Activated CD8-positive, alpha-beta memory T cell treated with anti-CD3 and anti-CD28 coated beads for 1 hour (primary cell): ENCODE measurements at places on chromosomes 5 and 9.

GRCh38 chr5:142816531-142817430 lies 46.6 kb downstream of the ARHGAP26 start:
- DNase-seq = no peak

DNA sequence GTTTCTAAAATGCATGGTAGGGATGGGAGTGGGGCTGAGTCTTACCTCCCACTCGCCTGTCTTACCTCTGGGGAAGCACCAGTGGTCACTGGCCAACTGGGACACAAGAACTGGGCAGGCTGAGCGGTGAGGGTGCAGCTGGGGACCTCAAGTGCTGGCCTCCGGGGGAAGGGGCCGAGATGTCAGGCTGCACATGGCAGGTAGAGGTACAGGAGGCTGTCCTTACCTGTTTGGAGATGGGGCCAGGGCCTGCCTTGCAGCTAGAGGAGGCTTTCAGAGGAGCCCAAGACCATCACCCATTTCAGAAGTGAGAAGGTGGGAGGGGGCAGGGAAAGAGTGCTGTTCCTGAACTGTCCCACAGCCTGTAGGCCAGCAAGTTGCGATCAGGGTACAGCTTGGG lies 14.2 kb downstream of the PSAT1 start:
- DNase-seq = no peak

GRCh38 chr5:149756354-149756753 lies 26.2 kb downstream of the PPARGC1B start:
- DNase-seq = no peak

DNA sequence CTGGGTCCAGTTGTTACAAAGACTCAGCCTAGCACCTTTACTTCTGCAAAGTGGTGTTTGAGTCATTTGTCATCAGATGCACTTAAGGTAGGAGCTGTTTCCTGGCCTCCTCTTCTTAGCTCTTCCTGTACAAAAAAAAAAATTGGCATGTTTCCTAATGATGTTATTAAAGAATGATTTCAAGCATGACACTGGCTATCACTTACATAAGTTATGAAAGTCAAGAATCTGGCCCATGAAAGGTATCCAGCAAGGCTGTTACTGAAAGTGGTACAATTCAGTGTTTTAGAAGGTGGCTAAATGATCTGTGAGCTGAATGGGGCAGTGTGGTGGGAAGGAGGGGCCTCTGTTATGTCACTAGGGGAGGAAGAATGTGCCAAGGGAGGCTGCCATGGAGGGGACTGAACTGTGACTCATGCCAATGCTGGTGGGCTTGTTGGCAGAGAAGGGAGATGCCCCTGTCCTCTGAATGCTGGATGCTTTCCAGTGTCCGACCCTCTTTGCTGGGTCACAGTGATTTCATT lies 175.1 kb upstream of the MAP1B start:
- DNase-seq = no peak

- DNase-seq = no peak
Observed at GRCh38 chr9:21081451-21081850, 3.7 kb upstream of the IFNB1 start.

DNA sequence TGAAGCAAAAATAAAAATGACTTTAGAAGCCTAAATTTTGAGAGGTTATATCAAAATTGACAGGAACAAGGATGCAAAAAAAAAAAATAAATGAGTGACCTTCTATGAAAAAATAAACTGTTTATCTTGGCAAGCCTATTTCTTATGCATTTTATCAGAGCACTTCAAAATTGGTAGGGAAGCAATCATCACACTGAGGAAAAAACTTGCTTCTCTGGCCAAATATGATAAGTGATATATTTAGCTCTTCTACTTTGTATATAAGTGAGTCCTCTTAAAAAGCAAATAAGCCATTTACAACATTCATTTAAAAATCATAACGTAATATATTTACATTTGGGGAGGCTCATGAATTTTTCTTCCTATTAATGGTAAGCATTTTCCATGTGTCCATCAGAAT lies 287.1 kb downstream of the FBXL17 start:
- no peak for DNase-seq

- no peak for DNase-seq
Observed at GRCh38 chr5:36215910-36216309, 25.8 kb downstream of the NADK2 start.

DNA sequence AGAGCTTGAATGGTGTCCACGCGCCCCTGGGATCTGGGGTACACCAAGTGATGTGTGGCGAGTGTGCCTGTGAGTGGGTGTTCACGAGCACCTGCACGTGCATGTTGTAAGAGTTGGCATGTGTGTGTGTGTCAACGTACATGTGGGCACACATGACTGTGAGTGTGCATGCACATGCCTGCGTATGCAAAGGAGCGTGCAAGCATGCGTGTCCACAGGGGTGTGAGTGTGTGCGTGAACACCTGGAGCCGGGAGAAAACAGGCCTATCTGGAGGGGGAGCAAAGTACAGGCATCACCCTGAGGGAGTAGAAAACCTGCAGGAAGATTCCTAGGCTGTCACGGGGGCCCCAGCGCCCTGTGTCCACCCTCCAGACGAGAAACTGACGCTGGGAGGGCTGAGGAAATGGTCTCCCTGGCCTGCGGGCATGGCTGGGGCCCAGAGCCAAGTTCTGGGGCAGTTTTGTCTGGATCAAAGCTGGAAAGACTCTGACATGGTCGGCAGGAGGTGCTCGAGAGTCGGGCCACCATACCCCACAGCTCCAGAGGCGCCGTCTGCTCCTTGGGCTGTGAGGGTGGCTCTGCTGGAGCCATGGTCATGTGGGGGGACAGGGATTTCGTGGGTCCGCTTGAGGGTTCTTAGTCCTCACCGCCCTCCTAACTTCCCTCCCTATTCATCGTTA lies 31.8 kb downstream of the PTGES start:
- DNase-seq = no peak

DNA sequence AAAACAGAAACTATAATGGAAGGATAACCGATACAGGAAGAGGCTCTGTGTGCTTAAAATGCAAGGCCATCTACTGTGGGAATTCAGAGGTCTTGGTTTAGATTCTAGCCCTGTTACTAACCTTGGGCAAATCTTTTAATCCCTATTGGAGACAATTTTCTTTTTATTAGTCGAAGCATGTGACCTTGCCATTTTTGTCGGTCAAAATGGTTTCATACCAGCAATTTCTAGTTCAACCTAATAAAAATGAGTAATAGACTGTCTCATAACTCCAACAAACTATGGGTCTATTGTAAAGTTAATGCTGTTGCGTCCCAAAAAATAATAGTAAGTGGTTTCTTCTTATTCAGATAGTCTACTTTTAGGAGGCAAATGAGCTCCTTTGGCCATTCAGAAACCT lies 38.4 kb downstream of the PRR16 start:
- DNase-seq = no peak

- no peak for DNase-seq
Observed at GRCh38 chr5:39947657-39948056, 522.9 kb upstream of the DAB2 start.

DNA sequence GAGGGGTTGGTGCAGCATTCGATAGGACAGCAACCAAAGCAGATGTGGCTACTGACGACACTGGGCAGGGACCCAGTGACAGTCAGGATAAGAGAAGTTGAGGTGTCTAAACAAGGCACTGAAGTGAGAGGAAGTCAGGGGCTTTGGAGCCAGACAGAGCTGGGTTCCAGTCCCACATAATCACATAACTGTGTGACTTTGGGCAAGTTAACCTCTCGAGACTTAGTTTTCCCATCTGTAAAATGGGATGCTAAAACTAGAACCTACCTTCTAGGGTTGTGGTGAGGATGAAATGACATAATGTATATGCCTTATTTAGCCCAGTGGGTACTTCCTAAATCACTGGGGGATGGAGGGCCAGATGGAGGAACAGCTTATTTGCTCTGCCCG lies 3.1 kb downstream of the ANGPTL2 start:
- no peak for DNase-seq

- DNase-seq = no peak
Observed at GRCh38 chr9:128921881-128922763, 1.3 kb downstream of the PHYHD1 start.

GRCh38 chr9:69657269-69657668 lies 14.9 kb downstream of the APBA1 start:
- no peak for DNase-seq

GRCh38 chr5:137296213-137296781 lies 202.8 kb downstream of the SPOCK1 start:
- DNase-seq = no peak

DNA sequence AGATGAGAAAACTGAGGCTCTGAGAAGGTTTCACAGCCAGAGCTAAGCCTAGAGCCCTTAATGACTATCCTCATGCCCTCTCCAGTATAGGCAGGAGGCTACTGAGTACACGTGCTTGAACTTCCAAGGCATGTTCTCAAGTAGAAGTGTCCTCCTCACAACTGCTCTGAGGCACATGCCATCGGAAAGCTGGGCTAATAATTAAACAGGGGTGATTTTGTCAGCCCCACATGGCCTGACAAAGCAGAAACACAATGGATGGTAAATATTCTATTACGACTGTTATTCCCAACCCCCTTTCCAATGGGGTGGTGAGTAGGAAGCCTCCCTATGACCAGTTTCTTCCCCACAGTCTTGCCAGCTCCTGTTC lies 34.3 kb downstream of the KCNIP1 start:
- no peak for DNase-seq

- DNase-seq = no peak
Observed at GRCh38 chr5:178160176-178160575, 6.5 kb upstream of the NHP2 start.

DNA sequence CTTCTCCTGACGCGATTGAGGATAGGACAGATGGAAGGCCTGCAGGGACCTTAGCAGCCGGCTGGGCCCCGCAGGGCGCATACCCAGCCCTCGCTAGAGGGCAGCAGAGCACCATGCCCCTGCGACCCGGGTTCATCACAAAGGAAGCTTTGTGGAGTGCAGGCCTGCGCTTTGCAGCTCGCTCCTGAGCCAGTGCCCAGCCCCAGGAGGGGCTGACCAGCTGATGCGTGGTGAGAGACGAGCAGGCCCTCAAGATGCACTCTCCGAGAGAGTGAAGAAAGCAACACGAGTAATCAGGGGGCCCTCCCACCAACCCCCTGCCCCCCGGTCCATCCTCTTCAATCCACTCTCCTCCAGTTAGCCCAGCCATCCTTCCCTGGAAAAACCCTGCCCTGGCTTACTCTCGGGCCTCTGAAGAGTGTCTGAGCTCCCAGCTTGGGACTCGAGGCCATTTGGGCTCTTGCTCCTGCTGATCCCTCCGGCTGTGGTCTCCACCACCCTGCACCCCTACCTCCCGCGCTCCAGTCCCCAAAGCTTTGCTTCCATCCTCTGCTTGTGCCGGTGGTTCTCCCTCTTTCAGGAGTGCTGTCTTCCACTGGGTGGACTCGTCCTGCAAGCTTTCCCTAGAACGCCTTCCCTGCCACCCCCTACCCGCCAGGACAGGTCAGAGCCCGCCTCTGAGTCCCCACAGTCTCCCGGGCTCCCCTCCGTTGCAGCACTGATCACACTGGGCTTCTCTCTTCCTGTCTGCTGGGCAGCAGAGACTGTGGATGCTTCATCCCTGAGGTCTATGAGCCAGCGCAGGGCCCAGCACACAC lies 9.1 kb upstream of the KIF12 start:
- no peak for DNase-seq
